ENCODE measurements at places on chromosomes 6 and 20.

GRCh38 chr6:84681693-84682326 is 82.6 kb downstream of the TBX18 start:
- DNase-seq: no peak

- DNase-seq: no peak
These were observed 137.0 kb downstream of the KHDC1L start for GRCh38 chr6:73088138-73088813.

DNA sequence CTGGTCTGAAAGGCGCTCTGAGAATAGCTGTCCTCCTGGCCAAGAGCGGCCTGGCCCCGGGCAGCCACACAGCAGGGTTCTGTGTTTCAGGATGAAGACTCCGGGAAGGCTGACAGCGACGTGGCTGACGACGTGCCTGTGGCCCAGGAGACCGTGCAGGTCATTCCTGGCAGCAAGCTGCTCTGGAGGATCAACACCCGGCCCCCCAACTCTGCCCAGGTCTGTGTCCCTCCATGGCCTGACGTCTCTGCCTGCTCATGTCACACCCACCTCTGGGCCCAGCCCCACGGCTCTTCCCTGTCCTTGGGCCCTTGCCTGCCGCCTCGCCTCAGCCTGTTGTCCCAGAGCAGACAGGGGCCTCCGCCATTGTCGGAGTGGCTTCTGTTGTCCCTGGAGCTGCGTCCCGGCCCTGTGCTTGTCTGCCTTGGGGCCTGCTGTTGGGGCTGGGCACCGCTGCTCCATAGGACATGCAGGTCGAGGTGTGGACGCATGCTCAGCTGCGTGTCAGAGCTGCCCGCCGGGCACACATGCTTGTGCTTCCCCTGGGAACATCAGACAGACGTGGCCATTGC is 16.2 kb upstream of the ADRM1 start:
- DNase-seq: no peak

DNA sequence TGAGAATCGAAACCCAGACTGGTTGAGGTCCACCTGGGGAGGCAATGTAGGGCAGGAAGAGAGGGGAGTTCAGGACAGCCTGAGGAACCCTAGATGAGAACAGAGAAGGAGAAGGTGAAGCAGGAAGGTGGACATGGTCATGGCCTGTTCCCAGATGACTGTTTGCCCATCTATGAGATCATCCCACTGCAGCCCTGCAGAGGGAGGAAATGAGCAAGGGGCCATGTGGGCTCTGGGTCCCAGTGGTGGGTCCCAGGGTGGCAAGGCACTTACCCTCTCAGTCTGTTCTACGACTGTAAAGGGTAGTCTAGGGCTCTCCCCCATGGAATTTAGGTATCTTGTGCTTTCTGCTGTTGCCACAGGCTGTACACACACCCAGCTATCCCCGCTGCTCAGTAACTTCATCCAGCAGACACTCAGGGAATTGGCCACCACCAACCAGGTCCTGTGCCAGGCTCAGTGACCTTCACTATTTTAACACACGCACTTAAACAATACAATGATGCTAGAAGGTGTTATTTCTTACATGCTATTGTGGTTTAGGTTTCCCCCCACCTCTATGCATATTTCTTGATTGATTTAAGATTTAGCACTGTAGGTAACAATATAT is 89.8 kb downstream of the TOX2 start:
- DNase-seq: no peak

GRCh38 chr20:59723108-59723500 is 118.8 kb downstream of the PHACTR3 start:
- DNase-seq: no peak

GRCh38 chr6:69349771-69350170 is 447.0 kb downstream of the LMBRD1 start:
- DNase-seq: no peak

DNA sequence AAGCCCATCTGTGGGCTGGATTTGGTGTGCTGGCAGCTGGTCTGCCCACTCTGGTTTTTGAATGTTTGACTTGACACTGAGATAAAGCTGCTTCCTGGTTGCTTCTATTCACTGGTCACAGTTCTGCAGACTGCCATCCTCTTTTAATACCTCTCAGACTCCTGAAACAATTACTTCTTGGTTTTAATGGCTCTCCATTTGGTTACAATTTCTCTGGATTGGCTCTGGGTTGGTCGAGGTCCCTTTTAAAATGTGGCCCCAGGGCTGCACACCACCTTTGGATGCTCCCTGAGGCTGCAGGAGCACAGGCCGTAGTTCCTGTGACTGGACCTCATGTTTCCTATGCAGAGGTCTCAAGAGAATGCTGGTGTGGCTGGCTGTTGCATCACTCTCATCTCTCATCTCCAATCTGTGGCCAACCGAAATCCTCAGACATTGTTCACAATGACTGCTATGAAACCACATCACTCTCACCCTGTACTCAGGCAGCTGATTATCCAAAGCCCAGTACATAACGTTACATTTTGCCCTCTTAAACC is 98.5 kb downstream of the INSM1 start:
- no peak for DNase-seq

DNA sequence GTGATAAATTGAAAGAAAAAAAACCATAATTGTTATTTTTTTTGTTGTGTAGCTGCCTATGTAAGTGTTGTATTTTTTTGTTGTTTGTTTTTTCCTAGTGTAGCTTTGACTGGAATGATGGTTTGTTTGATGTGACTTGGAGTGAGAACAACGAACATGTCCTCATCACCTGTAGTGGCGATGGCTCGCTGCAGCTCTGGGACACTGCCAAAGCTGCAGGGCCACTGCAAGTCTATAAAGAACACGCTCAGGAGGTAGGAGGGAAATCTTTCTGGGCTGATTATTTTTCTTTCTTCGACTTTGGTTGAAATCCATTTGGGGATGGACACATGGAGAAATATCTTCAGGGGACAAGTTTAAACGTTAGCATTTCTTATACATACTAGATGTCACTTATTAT is 3.8 kb downstream of the PEX7 start:
- DNase-seq: no peak

- DNase-seq: no peak
These were observed 29.7 kb upstream of the MDFI start for GRCh38 chr6:41608443-41609151.

DNA sequence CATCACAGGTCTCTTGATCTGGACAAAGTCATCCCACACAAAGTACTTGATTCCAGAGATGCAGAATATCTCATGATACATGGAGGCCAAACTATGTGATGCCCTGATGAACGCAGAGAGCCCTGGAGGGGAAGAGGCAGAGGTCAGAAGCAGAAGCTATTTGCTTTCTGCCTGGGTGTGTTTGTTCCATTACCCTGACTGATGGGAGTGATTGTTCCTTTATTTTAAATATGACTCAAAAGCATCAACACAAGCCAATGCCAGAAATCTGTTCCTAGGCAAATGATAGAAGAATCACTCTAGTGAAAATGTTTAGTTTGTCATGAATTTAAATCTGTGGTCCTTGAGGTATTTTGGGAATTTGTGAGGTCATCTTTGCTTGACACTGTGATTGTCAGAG is 54.7 kb upstream of the GGTLC1 start:
- no peak for DNase-seq

- no peak for DNase-seq
These were observed 238.2 kb downstream of the SOX4 start for GRCh38 chr6:21831521-21832291.

GRCh38 chr20:62601172-62601571 is 41.1 kb upstream of the SLCO4A1 start:
- DNase-seq: no peak

DNA sequence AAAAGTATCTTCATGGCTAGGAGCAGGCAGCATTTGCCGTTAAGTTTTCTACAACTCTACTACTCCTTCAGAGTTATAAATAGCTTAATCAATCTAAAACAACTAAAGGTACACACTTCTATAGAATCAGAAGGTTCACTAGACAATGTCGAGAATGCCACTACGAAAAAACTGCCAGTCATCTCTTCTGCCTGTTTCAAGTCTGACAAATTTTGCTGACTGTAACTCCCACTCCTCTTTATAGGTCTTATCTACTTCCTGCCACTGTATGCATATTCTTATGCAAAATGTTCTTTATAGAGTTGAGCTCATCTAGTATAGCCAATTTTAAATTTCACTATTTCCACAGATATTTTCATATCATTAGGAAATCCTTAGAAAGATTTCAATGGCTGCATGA is 160.1 kb downstream of the EYS start:
- DNase-seq: no peak

DNA sequence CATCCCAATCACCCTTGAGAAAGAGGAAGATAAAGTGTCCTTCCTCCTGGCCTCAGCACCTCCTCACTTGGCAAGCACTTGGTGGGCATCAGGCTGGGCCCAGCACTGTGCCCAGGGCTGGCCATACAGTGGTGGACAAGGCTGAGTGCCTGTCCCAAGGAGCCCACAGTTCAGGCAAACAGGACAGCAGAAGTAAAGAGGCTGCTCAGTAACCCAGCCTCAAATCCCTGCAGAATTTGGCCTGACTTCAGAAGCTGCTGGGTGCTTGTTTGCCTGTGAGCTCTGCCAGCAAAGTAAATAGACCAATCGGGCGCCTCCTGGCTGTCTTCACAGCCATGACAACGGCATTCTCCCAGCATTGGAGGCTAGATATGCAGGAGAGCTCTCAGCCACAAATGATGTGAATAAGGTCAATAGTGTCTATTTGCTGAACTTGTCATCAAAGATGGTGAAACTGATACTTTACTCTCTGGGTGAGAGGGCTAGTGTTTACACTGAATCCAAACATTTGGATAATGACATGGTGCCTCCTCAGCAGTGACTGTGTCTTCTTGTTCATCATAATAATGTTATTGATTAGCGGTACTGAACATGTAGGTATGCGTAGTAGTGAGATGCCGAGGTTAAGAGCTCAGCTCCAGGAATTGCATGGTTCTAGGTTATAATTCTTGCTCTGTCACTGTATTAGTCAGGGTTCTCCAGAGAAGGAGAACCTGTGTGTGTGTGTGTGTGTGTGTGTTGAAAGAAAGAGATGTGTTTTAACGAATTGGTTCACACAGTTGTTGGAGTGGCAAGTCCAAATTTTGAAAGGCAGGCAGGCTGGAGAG is 36.9 kb upstream of the FANCE start:
- no peak for DNase-seq

- DNase-seq: no peak
These were observed 113.6 kb upstream of the PLEKHG1 start for GRCh38 chr6:150486048-150486447.

DNA sequence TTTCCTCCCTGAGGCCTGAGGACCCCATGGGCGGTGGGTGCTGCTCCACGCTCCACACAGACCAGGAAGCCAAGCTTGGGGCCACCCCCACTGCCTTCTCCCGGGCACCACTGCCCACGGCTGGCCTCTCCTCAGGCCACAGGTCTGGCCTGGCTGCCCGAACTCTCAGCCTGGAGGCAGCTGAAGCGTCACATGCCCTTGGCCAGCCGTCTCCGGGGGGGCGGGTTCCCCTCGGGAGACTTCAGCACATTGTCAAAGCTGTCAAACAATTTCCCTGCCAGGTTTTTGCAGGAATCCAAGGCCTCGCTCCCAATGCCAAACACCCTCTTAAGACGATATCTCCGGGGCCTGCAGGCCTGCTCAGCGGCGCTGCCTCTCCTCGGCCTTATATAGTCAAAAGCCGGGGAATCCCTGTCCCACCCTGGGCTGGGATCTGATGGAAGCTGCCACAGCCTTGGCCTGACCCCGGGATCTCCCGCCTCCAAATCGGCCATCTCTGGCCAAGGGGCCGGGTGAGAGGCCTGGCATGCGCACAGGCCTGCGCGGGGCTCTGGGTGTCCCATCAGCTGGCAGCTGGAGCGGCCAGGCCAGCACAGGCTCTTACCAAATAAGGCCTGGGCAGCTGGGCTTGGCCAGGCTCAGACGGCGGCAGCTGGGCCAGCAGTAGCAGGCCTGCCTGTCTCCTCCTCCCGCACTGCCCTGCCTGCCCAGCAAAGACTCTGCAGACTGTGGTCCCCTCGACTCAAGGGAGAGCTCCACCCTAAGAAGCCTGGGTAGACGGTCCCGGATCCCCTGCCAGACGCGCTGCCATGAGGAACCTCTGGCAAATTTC is 49.7 kb downstream of the RBM38 start:
- DNase-seq: no peak

DNA sequence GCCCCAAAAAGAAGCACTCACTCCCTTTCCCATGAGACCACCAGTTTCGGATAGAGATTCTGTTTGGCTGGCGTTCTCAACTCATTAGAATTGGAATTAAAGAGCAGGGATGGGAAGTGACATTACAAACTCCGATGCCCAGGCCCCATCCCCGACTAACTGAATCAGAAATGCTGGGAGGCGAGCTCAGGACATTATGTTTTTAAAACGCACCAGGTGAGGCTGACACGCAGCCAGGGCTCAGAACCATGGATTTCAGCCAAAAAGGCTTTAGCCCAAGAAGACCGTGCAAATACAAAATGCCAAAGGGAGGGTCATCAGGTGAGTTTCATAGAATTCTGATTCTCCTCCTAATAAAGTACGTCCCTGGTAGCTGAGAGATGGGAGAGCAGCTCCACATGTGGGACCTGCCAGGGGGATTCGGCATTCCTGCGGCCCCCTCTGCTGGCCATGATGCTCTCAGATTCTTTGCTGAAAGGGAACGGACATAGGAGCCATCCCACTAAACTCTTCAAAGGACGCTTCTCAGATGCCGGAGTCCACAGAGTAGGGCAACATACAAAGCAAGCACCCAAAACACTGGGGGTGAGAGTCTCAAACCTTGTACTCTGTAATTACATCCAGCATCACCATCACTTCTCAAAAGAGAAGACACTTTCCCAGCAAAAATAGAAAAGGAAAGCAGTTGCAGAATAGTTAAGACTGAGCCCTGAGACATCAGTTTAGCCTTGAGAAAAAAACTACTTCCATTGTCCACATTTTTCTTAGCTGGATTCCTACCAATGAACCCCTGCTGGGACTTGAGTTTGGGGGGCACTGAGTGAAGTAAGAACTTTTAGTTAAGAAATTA is 205.2 kb downstream of the BMP7 start:
- no peak for DNase-seq

GRCh38 chr6:1335367-1336037 is 23.6 kb downstream of the FOXQ1 start:
- no peak for DNase-seq

- no peak for DNase-seq
These were observed 44.2 kb upstream of the ARFGEF2 start for GRCh38 chr20:48877304-48877703.

GRCh38 chr20:61638802-61639585 is 386.9 kb downstream of the CDH4 start:
- no peak for DNase-seq

GRCh38 chr6:28682542-28682941 is 156.9 kb downstream of the GPX5 start:
- no peak for DNase-seq

DNA sequence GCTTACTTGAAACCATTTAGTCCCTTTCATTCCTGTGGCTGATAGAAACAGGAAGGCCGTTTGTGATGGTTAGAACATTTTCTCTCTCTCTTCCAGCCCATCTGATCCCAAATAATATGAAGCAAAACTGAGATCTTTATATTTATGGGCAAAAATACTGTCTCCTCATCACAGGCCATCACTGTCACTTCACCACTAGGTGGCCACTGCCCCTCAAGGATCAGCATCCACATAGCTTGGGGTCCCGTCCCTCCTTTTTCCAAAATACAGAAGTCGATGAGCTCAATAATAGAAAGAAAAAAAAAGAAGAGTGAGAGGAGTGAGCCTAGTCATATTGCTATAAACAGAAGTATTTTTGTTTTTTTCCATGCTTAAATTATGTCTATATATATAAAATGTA is 46.4 kb upstream of the LAMP5 start:
- no peak for DNase-seq
